ENCODE measurements at places on chromosomes 5 and 9.

DNA sequence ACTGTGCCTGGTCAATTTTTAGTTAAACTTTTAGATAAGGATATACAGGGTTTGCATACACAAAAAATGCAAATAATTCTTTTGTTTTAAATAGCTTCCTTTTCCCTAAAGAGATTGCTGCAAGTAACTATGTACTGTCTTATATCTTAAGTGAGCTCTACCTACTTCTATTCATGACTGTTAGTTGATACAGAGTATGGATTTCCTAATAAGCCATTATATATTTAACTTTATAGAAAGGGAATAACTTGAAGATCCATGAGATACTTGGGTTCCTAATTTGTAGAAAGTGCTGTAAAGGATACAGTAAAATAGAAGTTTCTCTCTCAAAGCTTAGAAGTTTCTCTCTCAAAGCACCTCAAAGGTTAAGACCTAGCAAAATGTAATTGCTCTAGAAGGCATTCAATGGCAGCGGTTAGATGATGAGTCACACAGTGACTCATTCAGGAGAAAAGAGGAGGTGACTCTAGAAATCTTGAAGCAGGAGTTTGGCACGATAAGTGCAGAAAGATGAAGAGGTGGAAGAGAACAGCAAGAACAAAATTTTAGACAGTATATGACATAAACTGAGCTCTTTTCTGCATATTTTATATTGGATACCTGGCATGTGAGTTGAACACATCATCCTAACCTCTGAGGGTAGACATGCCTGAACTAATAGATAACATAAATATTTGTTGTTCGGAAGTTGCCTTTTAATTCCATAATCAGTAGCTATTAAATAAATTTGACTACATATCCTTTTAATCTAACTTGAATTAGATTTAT is 5.5 kb upstream of the DNAJC21 start:
- DNase-seq = peak; percentile 9

DNA sequence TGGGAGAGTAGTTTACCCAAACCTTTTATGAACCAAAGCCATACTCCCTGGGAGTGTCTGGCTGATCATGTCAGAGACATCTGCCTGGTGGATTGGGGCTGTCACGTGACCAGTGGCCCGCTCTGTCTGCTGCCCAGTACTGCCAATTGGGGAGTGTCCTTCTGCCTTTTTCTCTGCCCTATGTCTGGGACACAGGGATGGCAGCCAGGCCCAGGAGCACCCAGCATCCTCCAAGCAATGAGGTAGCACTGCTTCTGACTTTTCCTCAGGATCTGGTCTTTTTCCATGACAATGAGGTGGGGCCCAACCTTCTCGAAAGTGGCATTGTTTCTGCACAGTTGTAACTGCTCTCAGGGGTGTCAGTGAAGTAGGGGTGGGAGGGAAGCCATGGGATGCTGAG is 21.8 kb downstream of the DAPK1 start:
- DNase-seq = no peak

GRCh38 chr9:126885131-126885641 is 24.7 kb downstream of the ZBTB34 start:
- DNase-seq = no peak

- no peak for DNase-seq
Observed at GRCh38 chr5:149282966-149283332, 11.3 kb downstream of the AFAP1L1 start.

DNA sequence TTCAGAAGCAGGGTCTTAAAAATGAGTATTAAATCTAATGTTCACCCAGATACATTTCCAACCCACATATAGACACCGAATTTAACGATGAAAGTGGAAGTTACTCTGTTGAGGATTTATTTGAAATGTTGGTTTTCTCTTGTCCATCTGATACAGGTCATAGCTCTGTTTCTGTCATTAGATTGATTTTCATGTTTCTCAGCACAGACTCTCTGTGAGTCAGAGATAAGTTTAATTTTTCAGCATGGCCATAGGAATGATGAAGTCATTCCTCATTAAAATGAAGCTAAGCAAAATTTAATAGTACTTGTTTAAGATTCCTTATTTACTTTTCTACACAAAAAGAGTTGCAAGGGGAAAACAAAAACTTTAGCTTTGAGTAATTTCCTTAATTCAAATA is 38.8 kb downstream of the GHR start:
- no peak for DNase-seq

- DNase-seq = no peak
Observed at GRCh38 chr5:14330729-14331385, 187.7 kb downstream of the TRIO start.

- no peak for DNase-seq
Observed at GRCh38 chr9:116686135-116686534, 970 bp upstream of the TRIM32 start.

DNA sequence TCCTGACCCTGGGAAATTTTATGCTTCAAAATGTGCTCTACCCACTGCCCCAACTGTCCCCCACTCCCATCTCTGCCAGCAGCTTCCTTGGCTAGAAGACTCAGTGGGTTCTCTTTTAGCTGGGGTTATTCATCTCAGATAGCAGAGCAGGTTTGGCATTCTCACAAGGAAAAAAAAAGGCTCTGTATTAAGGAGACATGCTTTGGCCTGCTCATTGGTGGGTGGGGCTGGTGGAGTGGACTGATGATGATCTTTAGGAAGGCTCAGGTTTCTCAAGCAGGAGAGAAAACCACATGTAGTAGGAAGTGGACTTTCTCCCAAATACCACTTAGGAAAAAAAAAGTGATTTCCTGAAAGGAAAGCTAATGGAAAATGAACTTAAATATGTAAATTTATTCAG is 279.2 kb upstream of the ZNF462 start:
- no peak for DNase-seq

GRCh38 chr5:180975338-180975737 is 13.3 kb upstream of the BTNL3 start:
- no peak for DNase-seq

GRCh38 chr5:179816796-179817469 is 3.8 kb upstream of the SQSTM1 start:
- DNase-seq = no peak

- DNase-seq = no peak
Observed at GRCh38 chr9:97510797-97511654, 9.6 kb downstream of the TMOD1 start.

- DNase-seq = no peak
Observed at GRCh38 chr5:119614838-119615237, 14.5 kb upstream of the FAM170A start.

- no peak for DNase-seq
Observed at GRCh38 chr5:33049842-33050241, 338.7 kb downstream of the NPR3 start.

DNA sequence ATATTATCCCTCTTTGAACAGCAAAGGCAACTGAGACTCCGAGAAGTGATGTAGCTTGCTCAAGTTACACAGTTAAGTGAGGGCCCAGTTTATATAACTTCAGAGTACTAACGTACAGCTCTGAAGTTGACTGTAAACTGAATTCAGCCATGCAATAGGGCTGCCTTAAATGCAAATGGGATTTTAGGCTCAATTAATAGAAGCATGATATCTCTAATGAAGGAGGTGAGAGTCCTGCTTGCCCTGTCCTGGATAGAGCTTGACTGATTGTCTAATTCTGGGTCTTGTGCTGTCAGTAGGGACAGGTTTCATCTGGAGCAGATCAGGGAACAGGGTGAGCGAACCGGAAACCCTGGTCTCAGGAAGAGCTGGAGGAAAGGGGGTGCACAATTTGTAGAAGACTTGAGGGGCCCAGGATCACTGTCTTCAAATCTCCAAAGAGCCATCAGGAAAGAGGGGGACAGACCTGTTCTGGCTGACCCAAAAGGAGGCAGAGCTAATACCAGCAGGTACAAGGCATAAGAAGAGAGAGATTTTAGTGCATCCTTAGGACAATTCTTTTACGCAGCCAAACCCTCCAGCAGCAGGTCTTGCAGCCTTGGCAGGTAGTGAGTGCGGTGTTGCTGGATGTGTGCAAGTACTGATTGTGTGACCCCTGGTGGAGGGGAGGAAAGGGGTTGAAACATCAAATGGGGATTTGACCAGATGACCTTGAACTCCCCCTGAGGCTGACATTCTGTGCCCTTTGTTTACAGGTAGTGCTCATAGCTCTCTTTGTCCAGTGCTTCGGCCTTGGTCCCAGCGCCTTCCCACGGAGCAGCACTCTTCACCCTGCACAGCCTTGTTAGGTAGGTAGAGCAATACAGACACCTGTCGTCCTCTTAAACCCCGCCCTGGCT is 13.0 kb downstream of the GSN start:
- no peak for DNase-seq

DNA sequence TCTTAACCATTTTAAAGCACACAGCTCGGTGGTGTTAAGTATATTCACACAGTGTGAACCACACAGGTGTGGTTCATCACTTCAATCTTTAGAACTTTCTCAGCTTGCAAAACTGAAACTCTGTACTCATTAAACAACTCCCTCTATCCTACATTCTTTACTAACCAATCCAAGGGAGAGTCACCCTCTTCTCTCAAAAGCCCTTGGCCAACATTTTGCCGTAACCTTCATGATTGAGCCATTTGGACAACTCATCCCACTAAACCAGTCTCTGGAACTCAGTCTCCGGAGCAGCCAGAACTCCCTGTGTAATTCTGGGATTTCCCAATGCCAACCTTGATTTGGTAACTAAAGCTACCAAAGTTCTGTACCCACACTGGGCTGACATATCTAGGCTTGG is 84.7 kb downstream of the TTC39B start:
- no peak for DNase-seq

DNA sequence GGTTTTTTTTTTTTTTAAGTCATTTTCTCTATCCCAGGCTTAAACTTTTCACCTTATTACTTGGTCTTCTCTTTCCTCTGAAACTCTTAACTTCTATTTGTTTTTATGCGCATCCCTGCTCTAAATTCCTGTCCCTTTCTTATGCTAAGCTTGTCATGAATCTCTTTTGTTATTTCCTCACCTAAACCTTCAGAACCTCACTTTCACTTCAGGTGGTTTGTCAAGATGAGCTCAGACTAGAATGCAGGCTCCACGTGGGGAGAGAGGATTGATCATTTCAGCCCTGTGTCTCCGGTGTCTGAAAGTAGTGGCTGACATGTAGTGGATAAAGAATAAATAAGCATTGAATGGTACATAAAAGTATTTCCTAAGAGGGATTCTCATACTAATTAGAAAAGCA is 63.6 kb downstream of the ANXA1 start:
- no peak for DNase-seq

GRCh38 chr5:108523360-108523759 is 141.5 kb upstream of the FBXL17 start:
- DNase-seq = no peak

DNA sequence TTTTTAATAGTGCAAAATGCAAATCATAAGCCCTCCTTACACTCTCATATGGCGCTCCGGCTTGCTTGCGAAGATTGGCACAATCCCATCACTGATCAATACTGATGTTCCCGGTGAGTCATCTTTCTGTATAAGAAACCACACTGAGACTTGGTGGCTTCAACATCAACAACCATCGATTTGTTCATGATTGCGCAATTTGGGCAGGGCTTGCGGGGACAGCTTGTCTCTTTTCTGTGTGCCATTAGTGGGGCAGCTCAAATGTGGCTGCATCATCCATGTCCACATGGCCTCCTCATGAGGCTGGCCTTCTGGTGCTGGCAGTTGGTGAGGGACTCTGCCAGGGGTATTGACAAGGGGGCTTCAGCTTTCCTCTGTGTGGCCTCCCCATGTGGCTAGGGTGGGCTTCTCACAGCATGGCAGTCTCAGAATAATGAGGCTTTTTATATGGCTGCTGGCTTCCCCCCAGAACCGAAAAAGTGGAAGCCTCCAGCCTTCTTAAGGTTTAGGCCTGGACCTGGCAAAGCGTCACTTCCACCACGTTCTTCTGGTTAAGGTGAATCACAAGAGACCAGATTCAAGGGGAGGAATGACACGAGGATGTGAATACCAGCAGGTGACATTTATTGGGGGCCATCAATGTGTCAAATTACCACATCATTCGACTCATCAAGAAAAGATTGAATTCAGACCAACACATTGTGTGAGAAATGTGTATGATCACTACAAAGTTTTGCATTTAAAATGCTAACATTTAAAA is 79.5 kb upstream of the NFIL3 start:
- no peak for DNase-seq

DNA sequence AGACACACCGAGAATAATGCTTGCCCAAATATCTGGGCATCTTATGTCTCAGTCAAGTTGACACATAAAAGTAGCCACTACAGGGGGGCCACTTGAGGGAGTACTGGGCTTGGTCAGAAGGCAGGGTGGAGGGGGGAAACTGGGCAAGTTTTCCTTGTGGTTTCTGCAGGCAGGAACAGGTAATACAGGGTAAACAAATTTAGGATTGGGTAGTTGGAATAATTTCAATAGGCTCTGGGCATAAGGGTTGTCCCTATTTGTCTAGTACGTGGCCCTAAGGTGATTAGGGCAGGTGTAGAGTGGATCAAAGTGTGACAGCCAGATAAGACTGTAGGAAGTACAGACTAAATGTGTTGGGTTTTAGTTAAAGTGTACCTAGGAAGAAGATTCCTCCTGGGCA is 353.1 kb downstream of the TLE4 start:
- DNase-seq = no peak
